Activated CD4-positive, alpha-beta memory T cell treated with anti-CD3 and anti-CD28 coated beads for 36 hours (primary cell): ENCODE measurements at places on chromosomes 5 and 9. TPM values are rescaled to one million over a fixed set of nuclear protein-coding genes. Genes with fewer than 3 reads are reported as not detected.
A peak's percentile ranks its signal among the peaks of the same experiment; 100 is the strongest.

CDX1 gene
- not detected for total RNA-seq

DMRTA1 gene
- total RNA-seq: not detected

CDK5RAP2 gene
- total RNA-seq: 75.9 TPM

DTWD2 gene
- total RNA-seq: 2.3 TPM

SPINK13 gene
- total RNA-seq: not detected

ITK gene
- total RNA-seq: 236 TPM

AGXT2 gene
- not detected for total RNA-seq

NUTM2F gene
- total RNA-seq: not detected

FBP2 gene
- total RNA-seq: not detected

PDCD1LG2 gene
- 0.73 TPM for total RNA-seq

- DNase-seq: no peak
Measured at GRCh38 chr9:8052991-8053390, 253.4 kb upstream of the DMAC1 start.

DNA sequence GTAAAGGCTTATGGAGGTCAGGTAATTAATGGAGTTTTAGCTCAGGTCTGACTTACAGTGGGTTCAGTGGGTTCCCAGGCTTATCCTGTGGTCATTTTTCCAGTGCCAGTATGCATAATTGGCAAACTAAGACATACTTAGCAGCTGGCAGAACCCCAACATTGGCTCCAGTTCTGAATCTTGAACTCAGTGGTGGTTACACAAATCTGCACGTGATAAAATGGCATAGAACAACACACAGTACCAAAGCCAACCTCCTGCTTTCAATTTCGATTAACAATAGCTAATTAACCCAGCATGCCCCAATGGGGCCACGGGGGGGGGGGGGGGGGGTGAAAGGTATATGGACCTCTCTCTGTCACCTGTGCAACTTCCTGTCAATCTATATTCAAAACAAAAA is 19.0 kb upstream of the BARX1 start:
- DNase-seq: no peak

GRCh38 chr9:82466616-82467260 is 478.2 kb downstream of the SPATA31D1 start:
- no peak for DNase-seq

- DNase-seq: no peak
Measured at GRCh38 chr5:83914662-83915418, 194.2 kb upstream of the HAPLN1 start.

GRCh38 chr9:128607642-128608350 is 48.9 kb downstream of the DYNC2I2 start:
- no peak for DNase-seq

DNA sequence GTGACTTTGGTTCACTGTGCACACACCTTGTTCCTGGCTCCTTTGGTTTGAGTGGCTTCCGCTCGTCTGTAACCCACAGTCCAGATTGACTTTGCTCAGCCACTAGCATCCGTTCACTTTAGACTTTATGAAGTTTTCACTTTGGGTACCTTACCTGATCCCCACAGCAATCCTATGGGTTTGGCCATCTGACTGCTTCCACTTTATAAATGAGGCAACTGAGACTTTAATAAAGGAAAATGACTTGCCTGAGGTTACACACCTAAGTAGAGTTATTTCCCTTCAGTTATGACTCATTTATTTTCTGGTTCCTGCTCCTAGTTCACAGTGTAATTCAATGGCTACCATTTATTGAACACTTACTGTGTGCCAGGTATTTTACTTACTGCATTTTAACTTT is 94.2 kb upstream of the SAP30L start:
- DNase-seq: no peak

- no peak for DNase-seq
Measured at GRCh38 chr9:137445930-137446431, 4.8 kb upstream of the ENTPD8 start.

- DNase-seq: no peak
Measured at GRCh38 chr5:36908544-36909260, 32.1 kb downstream of the NIPBL start.

DNA sequence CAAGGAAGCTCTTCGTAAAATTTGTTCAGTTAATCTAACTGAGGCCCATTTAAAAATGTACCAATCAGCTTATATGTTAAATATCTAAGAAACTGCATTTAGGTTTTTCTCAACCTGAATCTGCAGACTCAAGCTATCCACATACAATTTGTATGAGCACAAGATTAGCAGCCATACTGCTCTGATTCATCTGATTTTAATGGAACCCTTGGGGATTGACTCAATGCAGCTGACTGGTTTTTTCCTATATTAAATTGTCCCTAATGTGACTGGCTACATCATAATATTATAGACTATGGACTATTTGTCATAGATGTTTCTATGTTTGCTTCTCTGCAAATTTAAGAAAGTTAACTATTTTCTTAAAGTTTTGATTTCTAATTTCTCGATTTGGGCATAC is 451.0 kb upstream of the TUSC1 start:
- DNase-seq: no peak

DNA sequence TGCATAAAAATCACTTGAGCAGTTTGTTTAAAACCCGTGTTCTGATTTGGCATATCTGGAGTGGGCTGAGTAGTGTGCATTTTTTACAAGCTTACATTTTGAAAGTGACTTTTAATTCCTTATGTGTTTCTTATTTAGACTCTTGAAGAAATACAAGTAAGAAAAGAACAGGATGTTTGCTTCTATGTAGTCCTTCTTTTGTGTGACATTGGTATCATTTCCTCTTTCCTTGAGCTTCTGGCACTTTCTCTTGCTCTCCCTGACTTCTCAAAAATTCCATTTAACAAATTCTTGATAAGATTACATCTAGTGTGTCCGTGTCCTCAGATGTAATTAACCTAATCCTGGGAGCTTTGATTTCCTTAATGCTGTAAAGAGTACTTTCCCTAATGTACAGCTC is 12.5 kb downstream of the GARNL3 start:
- DNase-seq: no peak

DNA sequence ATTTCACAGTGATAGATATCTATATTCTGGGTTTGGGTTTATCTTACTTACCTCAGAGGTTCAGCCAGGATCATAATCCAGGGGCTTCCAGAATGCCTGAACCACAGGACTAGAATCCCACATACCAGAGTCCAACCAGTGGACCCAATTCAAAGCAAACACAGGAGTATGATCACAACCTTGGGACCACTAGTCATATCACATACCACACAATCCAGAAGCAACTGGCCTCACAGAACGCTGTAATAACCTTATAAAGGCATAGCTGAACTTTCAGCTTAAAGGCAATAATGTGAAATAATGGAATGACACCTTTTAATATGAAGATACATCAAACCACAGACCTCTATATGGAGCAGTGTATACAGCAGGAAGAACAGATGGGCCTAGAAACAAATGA is 25.3 kb downstream of the RAPGEF6 start:
- no peak for DNase-seq

- DNase-seq: peak; percentile 64
Measured at GRCh38 chr9:137761032-137761431, 116.5 kb upstream of the CACNA1B start.

DNA sequence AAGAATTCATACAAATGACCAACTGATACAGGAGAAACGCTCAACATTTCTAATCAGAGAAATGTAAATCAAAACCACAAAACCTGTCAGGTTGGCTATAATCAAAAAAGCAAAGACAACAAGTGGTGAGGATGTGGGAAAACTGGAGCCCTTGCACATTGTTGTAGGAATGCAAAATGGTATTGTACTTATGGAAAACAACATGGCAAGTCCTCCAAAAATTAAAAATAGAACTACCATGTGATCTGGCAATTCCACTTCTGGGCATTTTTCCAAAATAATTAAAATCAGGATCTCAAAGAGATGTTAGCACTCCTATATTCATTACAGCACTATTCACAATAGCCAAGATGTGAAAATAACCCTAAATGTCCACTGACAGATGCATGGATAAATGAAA is 76.1 kb downstream of the FNIP1 start:
- no peak for DNase-seq

- DNase-seq: no peak
Measured at GRCh38 chr9:108316630-108317029, 539.2 kb downstream of the ACTL7B start.

DNA sequence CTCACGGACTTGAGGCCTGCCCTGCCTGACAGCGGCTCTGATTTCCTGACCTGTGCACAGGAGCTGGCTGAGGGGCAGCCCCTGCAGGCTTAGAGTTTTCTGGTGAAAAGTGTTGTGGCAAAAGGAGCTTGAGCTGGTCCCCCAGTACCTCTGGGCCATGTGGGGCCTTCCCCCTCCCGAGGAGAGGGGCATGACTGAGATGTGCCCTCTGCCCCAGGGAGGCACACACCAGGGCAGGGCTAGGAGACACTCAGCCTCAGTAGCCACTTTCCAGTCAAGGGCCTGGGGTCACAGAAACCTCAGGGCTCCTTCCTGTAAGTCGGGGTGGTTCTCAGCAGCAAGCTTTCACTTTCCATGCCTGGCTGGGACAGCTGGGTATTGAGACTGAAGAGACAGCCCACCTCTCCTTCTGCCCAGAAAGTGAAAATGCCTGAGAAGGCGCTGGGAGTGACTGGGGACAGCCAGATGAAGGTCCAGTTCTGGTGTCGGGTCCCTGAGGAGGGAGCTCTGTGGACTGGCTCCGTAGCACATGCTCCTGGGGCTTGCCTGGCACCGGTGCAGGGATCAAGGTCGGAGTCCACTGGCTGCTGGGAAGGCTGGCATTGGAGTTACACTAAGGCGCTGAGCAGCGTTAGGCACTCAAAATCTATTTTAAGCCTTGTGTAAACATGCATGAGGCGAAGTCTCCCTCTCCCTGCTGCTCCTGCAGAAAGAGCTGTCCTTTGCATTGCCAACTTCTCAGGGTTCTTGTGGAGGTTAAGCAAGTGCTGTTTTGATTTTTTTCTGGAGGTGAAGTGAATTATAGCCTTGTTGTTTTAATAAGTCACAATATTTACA is 394.9 kb downstream of the GADD45G start:
- DNase-seq: peak; percentile 85

GRCh38 chr9:76092572-76092971 is 202.1 kb downstream of the PCSK5 start:
- no peak for DNase-seq

DNA sequence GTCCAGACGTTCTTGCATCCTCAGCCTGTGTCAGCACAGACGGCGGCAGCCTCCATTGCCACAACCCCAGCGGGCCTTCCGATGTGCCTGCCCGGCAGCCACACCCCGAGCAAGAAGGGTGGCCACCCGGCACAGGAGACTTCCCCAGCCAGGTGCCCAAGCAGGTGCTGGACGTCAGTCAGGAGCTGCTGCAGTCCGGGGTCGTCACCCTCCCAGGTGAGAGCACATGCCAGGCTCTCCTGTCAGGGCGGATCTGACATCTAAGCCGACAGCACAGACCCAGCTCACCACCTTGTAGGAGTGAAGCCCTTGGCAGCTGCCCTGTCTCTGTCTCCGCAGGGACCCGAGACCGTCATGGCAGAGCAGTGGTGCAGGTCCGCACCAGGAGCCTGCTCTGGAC is 48.3 kb upstream of the LRRC14B start:
- no peak for DNase-seq

- no peak for DNase-seq
Measured at GRCh38 chr9:92275541-92275940, 18.0 kb downstream of the IARS1 start.

- DNase-seq: no peak
Measured at GRCh38 chr9:134190232-134191121, 26.1 kb upstream of the RNU6ATAC start.

DNA sequence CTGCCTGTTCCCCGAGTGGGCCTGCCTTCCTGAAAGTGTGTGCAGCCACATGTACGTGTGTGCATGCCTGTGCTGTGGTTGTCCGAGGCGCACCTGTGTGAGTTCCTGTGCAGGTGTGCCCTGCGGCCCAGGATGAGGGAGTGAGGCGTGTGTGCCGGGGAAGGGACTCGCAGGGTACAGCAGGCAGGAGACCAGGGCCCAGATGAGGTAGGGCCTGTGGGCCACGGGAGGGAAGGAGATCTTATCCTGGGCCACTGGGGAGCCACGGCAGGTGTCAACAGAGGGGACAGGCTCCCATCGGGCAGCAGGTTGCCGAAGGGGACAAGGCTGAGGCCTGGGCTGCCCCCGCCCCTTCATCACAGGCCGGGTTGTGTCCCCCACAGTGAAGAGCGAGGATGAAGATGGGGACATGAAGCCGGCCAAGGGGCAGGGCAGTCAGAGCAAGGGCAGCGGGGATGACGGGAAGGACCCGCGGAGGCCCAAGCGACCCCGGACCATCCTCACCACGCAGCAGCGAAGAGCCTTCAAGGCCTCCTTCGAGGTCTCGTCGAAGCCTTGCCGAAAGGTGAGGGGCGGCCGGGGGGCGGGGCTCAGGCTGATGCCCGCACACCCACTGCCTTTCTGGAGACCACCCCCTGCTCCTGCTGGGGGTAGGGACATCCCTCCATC is 79.2 kb downstream of the LMX1B start:
- no peak for DNase-seq

DNA sequence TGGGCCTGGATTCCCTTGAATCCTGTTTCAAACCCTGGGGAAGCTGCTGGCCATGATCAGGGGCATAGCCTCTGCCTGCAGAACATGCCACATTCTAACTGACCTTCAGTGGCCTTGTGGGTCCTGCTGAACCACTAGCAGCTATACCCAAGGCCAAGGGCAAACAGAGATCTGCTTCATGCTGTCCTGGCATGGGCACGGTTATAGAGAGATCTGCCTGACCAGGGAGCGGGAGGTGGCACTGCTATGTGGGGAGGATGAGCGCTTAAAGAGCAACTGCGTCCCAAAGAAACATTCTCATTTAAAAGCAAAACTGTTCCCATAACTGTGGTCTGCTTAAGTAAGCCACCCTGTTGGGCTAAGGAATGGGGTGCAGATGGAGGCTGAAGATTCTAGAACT is 36.5 kb upstream of the SYNPO start:
- no peak for DNase-seq

- no peak for DNase-seq
Measured at GRCh38 chr5:97042996-97043395, 99.4 kb downstream of the LIX1 start.

GRCh38 chr5:42887575-42887974 is 75.9 kb upstream of the SELENOP start:
- no peak for DNase-seq

DNA sequence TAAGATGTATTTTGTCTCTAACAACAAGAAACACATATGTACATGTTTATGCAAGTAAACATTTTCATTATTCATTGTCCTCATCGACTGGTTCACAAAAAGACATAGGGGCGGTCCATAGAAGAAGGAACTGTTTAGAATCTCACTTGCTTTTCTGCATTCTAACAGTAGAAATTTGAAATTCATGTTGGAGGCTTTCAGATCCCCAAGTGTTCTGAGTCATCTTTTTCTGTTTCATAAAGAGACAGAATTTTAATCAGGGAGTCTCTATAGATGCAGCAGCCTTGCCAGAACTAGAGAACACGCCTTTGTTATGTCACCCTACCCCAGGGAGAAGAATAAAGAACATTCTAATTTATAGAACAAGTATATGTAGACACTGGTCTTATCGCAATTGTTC is 324.3 kb downstream of the GABRG2 start:
- no peak for DNase-seq

DNA sequence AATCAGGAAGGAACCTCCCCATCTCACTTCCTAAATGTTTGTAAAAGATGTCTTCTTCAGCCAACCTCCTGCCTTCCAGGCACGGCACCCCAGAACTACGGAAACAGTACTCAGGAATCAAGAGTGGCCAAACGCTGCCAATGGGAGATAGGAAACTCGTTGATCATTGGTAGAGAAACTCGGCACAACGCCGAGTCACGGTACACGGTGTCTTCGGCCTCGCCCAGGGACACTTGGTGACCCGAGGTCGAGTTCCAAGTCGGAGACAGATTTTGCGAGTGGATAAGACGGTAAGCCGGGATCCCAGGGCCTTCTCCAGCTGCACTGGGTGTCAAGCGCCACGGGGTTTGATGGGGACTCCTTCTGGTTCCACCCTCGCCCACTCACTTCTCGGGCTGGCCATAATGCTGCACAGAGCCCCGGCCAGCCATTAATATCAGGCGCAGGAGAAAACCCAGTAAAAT is 343 bp downstream of the KIAA0825 start:
- DNase-seq: no peak
